ENCODE measurements at places on chromosomes 11 and 22.

GRCh38 chr22:32781695-32782094 is 19.8 kb upstream of the TIMP3 start:
- DNase-seq = no peak

- no peak for DNase-seq
Measured at GRCh38 chr11:61682093-61682732, 2.0 kb downstream of the DAGLA start.

DNA sequence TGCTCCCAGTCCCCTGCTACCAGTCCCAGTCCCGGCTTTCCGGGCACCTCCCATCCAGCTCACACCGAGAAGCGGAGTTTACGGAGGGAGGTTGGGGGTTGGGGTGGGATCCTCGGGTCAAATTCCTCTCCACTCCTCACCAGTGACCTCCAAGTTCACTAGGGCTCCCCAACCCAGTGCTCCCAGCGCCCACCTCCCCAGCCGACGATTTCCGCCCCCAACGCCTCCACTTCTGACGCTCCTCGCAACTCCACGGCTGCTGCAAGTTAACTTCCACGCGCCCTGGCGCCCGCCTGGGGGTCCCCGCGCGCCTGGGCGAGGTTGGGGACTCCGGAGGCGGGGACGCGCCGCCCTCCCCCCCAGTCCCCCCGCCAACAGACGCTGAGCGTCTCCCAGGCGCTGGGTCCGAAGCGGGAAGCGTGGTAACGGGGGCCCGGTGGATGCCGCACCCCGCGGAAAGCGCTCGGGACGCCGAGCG is 526 bp downstream of the TPST2 start:
- no peak for DNase-seq

- no peak for DNase-seq
Measured at GRCh38 chr11:60310407-60310998, 16.6 kb upstream of the MS4A6E start.

DNA sequence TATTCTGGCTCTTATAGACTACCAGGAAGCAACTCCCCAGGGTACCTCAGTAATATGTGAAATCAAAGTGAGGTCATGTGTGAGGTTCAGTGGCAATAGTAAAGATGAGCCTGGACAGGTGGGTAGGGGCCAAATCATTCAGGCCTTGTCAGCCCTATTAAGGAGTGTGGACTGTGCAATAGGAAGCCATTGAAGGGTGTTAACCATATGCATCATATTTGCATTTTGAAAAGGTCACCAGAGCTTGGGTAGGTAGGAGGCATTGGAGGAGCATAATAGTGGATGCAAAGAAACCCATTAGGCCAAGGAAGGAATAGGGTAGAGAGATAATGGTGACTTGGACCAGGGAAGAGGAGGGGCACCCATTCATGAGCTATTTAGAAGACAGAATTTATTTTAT is 8.4 kb upstream of the MRPL11 start:
- no peak for DNase-seq

DNA sequence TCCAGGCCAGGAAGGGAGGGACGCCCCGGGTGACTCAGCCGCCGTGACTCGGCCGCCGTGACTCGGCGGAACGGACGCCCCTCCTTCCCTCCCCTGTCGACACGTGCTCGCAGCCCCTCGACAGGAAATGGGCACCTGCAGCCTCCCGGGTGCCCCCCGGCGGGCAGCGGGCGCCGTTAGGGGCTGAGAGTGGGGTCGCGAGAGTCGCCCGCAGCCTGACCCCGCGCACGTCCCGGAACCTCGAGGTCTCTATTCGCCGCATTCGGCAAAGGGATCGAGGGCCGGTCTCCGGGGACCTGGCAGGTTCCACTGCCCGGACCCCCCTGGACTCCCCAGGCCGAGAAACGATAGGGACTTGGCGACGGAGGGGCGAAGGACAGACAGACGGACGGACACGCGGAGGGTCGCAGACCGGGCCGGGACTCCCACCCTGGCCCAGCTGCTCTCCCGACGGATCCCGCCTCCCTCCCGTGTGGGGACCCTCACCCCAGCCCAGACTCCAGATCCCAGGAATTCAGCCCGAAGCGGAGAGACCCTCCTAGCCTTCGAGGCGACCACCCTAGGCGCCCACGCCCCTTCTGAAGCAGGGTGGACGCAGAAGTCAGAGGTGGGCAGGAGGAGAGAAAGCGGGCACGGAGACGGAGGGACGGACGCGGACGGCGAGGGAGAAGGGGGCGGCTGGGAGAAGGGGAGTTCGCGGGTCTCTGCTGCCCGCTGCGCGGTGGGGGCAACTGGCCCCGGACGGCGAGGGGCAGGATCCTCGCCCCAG is 648 bp downstream of the FOSL1 start:
- DNase-seq = no peak

- no peak for DNase-seq
Measured at GRCh38 chr11:69567951-69568808, 72.8 kb upstream of the CCND1 start.

Measured in NCI-H345 (cell line).